Ecto neural progenitor cell (in vitro differentiated cells): ENCODE measurements at places on chromosomes 13 and 19.

DNA sequence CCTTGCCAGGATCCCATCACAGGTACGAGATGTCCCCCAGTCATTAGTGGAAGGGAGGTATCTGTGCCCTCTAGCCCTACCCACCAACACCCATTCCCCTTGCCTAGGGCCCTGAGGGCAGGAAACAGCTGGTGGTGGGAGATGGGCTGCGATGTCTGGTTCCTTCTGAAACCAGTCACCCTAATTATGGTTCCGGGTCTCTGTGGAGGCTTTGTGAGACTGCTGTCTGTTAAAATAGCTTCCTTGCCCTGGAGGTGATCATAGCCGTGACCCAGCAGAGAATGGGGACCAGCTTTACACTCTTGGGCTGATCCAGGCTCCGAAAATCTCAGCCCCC lies 5.5 kb downstream of the ALDH16A1 start:
- no peak for DNase-seq

DNA sequence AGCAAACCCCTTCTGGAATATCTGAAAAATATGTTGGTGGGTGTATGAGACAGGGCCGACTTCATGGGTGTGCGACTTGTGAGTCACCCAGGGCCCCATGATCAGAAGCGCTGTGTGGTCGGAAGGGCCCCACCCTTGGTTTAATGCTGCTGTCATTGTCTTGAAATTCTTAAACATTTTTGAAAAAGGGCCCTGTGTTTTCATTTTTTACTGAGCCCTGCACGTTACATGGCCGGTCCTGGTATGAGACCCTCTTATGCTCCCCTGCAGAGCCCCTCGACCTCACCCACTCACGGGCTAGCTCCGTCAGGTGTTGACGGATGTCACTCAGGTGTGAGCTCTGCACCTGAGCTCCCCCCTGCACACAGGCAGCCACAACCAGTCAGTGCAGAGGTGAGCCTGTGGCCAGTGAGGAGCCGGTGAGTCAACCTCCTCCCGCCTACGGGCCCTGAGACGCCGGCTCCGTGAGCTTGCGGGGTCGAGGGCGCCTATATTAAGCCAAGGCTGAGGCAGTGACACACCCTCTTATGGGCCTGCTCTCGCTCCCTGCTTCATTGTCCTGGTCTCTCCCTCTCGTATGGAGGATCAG lies 27.7 kb downstream of the GADD45B start:
- no peak for DNase-seq

DNA sequence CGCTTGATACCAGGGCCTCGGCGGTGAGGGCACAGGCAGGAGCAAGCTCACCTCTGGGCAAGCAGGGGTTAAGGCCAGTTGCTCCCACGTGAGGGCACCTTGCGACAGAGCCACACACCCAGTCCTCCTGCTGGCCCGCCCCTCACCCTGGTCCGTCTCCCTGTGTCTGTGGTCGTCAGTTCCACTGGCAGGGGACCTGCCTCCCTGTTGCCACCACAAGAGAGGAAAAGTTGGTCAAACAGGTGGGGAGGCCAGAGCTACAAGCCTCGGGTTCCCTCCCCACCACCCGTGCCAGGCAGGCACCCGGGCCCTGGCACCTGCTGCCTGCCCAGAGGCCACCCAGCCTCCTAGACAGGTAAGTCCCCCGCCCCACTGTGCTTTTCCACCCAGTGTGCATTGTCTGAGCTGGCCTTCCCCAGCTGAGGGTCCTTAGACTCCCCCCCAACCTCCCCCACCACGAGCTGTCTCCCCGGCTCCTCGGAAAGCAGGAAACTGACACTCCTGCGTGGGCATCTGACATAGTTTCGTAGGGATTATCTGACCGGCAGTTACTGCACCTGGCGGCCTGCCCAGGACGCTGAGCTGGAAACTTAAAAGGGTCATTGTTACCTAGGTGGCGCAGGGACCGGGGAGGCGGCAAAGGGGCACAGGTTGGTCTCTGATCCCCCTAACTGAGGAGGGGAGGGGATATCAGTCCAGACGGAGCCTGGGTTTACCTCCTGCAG lies at the start of gene TJP3:
Gene TJP3, plus strand, starts transcription at position 178 of the 725 bp plus-strand sequence. CDS start 20,049 bp downstream, outside the sequence.
- DNase-seq, result no peak

DNA sequence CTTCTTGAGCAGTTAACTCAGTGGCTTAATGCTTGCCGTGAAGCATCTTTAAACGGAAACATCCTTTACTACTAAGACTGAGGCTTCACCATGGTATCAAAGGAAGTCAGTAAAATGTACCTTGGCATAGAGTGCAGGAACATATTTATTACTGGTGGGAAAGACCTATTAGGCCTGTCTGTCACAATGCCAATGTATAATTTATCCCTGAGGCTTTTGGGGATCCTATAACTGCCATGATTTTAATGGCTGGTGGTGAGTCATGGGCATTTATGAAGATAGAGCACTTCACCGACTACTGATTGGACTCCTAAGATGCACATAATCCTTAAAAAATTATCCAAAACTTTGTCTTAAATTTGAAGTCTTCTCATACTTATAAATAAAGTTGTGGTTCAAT lies 79.6 kb downstream of the FGF14 start:
- DNase-seq, result no peak
